ENCODE measurements at places on chromosomes 3 and 15.
A peak's percentile ranks its signal among the peaks of the same experiment; 100 is the strongest.

- no peak for DNase-seq
These were observed 15.6 kb downstream of the FAH start for GRCh38 chr15:80168421-80168820.

- no peak for DNase-seq
These were observed 121.4 kb upstream of the SGO1 start for GRCh38 chr3:20307383-20307782.

GRCh38 chr3:148309390-148310035 lies 388.2 kb upstream of the AGTR1 start:
- DNase-seq, result peak; percentile 55

DNA sequence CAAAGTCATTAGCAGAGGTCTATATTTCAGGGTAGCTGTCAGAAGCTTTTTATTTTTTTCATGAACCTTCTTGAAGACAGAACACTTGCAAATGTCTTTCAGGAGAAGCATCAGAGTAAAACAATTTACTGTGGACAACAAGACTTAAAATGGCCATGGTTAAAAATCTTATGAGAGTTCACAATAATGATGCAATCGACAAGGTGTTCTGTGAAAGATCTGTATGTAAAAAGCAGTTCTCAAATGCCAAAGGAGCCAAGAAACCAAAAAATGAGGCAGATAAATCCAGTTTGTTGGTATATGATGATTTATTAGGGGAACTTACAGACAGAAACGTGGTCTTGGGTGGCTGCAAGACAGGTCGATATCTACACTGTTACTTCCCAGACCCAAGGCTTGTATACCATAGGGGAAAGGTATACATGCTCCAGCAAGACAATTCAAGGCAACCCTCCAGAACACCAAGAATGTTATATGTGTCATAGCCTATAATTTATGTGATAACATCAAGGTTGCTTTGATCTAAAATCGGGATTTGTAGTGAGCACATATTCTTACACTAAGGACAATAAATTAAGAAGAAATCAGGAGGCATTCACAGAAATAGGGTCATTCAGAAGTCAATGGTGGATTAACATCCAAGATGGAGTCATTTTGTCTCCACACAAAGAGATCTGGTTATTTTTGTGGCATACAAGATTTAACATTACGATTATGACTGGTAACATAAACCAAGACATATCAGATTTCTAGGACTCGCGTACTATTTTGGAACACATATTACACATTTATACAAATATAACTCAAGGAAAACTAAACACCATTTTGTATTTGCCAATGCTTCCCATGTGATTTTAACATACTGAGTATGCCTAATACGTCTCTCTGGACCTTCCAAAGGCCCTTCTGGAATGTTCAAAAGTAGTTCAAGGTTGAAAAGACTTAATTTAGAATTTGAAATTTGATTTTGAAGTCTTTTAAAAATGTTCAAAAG lies 316.4 kb downstream of the THSD4 start:
- DNase-seq, result no peak

GRCh38 chr15:29055876-29056275 lies 170.1 kb downstream of the APBA2 start:
- DNase-seq, result no peak

DNA sequence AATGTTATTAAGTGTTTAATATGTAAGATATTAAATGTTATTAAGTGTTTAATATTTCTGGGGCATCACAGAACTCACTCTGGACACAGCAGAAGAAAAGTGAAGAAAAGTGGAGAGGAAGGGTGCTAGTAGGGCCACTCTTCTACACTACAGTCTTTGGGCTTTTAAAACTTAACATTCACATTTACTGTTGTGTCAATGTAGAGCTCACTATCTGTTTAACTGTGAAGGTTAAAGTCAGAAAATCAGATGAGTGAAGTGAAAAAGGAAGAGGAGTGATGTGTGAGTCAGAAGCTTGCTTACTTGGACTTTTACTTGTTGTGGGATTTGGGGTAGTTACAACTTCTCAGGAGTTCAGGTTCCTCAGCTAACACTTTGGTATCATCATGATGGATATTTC lies 145.3 kb upstream of the DNAJC19 start:
- peak; percentile 2 for DNase-seq

GRCh38 chr3:63727233-63727632 lies 74.8 kb downstream of the SNTN start:
- DNase-seq, result no peak

- peak; percentile 30 for DNase-seq
These were observed 139.3 kb downstream of the NFKBIZ start for GRCh38 chr3:101988596-101988995.

DNA sequence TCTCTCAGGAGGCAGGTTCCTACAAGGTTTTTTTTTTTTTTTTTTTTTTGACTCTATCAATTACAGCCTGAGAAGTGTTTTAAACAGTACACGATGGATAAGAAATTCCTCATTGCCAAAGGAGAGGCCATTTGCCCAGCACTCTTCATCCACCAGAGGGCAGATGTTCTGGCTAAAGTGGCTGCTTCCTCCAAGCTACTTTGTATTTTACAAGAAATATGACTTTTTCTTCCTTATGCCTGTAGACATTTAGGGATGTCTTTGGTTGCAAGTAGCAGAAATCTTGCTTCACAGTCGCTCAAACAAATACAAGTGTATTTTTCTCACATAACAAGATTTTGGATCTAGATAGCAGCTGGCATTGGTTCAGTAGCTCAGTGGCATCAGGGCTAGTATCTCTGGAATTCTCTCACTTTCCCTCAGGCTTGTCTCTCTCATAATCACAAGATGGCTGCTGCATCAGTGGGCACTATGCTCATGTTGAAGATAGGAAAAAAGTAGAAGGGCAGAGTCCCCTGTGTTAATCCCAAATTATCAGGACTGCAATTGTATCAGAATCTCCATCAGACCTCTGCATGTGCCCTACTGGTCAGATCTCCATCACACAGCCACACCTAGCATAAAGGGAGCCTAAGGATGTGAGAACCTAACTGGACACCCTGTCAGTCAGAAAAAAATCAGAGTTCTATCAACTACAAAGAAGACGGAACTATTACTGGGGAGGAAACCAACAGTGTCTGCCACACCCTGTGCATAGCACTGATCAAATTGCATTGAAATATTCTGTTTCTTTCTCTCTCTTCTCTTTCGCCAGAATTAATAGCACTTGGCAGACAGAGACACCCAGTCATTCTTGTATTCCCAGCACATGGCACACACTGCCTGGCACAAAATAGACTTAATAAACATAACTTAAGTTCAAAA lies 138.9 kb upstream of the COL8A1 start:
- peak; percentile 70 for DNase-seq

DNA sequence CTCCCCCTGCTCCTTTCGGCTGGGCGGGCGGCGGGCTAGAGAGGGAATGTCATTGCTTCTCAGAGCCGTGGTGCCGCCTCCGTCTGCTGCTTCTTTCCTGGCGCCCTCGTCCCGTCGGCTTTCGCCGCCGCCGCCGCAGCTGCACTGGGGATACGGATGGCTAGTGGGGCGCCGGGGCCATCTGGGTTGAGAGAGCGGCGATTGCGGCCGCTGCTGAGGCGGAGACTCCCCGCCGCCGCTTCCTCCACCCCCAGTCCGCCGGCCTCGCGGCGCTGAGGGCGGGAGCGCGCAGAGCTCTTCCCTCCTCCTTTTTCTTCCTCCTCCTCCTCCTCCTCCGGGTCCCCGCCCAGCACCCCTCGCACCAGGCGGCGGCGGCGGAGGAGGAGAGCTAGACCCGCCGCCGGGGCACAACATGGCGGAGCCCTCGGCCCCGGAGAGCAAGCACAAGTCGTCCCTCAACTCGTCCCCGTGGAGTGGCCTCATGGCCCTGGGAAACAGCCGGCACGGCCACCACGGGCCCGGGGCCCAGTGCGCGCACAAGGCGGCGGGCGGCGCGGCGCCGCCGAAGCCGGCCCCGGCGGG lies at the start of gene STT3B:
Gene STT3B (plus strand): TSS at position 339 of the 582 bp plus-strand sequence. CDS start 74 bp downstream, at position 413.
- DNase-seq, result peak; percentile 88
